Activated CD4-positive, CD25-positive, alpha-beta regulatory T cell treated with anti-CD3 and anti-CD28 coated beads, Interleukin-2, amount 50 U/mL, for 72 hours (primary cell): ENCODE measurements at places on chromosomes 12 and 14.
A peak's percentile ranks its signal among the peaks of the same experiment; 100 is the strongest.

DNA sequence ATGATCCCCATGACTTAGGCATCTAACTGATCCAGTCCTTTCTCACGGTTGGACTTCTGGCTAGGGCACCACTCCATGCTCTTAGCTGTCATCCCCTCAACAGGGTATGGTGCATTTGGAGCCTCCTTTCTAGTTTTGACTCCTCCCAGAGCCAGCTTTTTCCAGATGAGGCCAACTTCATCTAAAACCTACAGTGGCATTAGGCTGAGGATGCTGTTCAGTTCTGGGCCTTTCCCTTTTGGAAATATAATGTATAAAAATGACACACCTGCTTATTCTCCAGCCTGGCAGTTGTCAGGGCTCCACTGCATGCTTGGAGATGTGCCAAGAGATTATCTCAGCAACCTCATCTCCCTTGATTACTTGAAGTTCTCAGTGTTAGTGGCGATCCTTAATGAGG lies 239.7 kb downstream of the EMP1 start:
- no peak for DNase-seq

DNA sequence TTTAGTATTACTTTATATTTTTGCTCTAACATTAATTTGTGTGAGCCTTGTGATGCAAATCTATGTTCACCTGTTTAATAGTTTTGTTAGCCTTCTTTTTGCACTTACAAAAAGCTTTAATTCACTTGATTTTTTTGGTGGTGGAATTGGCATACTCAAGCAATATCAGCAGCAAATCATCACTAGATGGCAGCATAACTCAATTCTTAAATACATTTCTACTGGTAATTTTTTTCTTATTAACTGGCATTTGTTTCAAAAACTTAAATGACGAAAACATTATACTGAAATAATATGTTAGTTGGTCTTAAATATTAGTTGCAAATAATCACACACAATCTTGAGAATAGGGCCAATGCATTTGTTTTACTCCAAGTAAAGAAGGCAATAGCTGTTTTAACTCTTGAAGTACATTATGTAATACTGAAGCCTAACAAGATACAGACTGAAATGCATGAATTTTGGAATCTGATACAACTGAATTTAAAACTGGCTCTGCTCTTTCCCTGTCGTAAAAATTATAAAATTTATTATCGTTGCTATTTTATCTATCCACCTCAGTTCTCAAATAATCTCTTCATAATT lies 151.5 kb downstream of the ATXN7L3B start:
- no peak for DNase-seq

DNA sequence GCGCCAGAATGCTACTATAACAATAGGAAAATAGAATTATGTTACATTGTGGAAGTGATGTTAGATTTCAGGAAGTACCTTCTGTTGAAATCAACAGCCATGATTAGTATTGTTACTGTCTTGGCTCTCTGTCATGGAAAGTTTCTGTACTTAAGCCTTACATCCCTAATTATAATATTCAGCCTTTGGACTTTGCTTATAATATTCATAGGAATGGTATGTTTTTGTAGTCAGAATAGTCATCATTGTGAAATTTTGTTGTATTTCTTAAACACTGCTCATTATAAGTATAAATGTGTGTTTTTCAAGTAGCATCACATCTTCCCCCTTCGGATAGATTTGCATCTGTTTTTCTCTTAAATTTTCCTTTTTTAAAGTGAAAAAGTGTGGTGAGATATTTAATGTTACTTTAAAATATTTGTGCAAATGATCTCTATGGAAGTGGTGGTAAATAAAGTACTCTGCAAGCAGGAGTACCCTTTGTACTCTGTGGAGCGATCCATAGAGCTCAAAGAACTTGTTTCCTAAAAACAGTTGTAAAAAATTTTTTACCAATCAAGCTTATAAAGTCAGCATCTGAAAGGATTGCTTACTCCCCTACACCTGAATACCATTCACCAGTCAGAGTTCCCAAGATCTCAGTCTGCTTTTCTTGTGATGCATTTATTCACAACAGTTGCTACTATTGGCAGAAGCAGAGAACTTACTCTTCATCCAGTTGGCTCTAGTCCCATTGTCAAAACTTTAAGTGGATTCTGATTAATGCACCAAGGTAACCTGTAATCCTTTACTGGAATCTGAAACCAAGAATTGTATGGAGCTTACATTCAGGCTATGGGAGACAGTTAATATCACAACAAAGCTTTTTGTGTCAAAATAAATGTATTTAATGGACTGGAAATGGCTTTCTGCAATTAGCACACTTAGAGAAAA lies 87.8 kb downstream of the RIC8B start:
- no peak for DNase-seq

DNA sequence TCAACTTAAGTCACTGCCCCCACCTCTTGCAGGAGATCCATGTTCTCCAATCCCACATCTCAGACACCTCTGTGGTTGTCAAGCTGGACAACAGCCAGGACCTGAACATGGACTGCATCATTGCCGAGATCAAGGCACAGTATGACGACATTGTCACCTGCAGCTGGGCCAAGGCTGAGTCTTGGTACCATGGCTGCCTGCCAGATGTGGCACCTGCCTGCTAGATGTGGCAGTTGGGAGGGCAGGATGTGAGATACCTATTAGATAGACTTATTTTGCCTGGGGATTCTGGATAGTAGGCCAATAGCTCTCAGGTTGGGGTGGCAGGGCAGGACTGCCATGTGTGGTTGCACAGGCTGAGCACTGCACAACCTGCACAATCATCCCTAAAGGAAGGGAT lies 7.9 kb upstream of the KRT86 start:
- DNase-seq: no peak

GRCh38 chr12:124390442-124391097 lies 95.7 kb downstream of the RFLNA start:
- no peak for DNase-seq

DNA sequence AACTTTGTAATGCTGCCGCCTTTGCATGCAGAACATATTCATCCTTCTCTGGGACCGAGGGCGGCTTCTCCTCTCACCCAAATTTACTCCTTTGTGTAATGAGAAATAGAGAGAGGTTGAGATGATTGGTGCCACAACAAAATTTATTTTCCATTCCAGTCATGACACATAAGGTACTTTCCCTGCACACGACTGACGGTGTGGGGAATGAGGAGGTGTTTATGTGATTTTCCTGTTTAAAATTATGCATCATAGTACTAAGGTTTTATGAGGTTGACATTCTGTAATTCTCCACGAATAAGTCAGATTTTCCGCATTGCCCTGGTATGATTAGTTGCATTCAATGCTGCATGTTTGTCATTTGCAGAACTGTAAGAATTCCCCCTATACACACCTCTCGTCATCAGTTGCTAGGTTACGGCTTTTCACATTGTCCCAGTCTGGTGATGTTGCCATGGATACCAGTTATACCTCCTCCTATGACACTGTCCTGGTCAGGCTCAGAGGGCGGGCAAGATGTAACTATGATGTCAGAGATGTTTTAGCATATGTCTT lies 23.1 kb downstream of the BICDL1 start:
- DNase-seq: peak; percentile 59

GRCh38 chr12:65999564-66000280 lies 130.8 kb downstream of the LLPH start:
- no peak for DNase-seq

- DNase-seq: no peak
These were observed 16.8 kb upstream of the SDR39U1 start for GRCh38 chr14:24459331-24459730.

DNA sequence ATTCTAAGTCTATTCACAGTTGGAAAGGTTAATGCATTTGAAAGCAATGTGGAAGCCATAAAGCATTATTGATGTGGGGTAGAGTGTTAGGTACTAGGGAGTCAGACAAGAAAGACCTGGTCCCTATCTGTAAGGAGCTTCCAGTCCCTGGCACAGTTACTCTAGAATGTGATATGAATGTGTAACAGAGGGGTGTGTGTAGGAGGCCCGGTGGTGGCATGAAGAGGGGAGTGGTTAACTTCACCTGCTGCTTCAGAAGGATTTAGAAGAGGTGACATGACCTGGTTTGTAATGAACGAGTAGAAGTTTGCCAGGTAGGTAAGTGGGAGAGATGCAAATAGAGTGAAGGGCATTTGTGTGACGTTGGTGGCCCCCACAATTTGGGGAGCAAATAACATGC lies 15.1 kb upstream of the GALNT6 start:
- DNase-seq: no peak

DNA sequence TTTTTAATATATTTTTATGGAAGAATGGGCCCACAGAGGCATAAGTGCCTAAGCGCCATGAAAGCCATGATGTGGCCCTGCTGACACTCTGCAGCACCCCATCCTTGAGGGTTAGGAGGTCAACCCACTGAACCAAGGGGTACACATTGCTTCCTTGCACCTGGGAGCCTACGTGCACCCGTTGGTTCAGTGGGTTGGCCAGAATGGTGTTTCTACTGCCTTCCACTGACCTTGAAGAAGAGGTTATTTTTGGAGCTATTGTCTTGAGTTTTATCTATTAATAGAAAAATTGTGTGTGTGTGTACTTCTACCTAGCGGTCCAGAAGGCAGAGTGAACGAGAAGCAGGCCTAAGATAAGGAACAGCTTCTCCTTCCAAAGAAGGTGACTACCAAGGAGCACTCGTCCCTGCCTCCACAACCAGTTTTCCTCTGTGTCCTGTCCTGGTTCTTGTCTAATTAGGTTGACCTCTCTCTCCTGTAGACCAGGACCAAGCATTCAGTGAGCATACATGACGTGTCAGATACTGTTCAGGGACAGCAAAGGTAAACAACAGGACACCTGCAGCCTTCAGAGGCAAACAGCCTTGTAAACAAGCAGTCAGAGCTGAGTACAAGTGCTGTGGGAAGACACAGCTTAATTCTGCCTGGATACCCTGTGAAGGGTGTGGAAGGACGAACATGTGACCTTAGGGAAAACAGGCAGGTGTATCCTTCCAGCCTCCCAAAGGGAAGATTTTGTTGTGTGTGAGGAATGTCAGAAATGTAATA lies 30.4 kb upstream of the PLEK2 start:
- no peak for DNase-seq

- DNase-seq: no peak
These were observed 26.9 kb upstream of the FERMT2 start for GRCh38 chr14:52977798-52978197.

DNA sequence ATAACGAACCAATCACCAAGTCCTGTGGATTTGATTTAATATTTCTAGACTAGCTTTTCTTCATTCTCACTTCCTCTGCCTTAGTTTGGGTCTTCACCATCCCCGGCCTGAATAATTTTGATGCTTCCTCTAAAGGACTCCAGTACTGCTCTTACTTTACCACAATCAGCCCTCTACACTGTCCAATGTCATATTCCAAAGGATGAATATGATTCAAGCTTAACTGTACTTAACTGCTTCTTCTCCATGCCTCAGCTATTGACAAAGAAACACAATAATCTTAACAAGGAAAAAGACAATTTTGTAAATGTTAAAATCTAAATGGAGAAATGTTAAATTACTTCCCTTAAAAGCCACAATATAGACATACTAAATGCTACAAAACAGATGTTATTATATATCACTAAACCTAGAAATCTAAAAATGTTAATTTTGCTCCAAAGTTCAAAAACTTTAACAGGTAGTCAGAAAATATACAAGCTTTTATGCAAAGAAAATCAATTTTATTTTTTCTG lies 70.2 kb downstream of the STXBP6 start:
- DNase-seq: no peak

GRCh38 chr14:59395672-59396071 lies 69.5 kb downstream of the GPR135 start:
- no peak for DNase-seq

DNA sequence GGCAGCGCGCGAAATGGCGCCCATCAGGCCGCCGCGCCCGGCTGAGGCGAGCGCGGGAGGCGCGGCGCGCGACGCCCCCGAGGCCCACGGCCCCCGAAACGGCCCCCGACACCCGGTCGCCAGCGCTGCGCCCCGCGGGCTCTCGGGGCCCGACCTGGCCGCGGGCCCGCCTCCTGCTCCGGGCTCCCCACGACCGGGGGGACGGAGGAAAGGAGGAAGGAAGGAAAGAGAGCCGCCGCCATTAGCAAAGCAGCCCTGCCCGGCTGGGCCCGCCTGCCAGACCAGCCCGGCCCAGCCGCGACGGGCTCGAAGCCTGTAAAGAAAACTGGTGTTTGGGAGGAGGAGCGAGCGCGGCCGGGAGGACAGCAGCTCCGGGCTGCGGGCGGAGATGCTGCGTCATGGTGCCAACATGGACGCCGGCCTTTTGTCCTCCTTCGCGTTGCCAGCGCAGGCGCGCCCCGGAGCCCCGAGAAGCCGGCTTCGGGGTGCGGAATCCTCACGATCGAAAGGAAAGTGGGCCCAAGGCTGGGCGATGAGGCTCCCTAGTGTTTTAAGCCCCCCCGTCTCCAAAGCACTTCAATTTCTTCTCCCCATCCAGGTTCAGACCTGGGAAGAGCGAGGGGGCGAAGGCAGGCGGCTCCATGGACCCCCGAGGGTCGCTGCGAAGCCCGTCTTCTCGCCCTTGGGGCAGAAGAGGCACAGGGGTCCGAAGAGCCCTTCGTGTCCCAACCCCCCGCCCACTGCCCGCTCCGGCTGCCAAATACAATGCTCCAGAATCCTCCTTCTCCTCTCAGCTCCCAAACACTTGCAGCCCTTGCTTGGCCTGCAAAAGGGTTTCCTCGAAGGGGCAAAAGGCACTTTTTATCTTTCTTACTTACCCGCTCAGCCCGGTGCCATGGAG lies 2.9 kb upstream of the SETD1B start:
- DNase-seq: peak; percentile 79

DNA sequence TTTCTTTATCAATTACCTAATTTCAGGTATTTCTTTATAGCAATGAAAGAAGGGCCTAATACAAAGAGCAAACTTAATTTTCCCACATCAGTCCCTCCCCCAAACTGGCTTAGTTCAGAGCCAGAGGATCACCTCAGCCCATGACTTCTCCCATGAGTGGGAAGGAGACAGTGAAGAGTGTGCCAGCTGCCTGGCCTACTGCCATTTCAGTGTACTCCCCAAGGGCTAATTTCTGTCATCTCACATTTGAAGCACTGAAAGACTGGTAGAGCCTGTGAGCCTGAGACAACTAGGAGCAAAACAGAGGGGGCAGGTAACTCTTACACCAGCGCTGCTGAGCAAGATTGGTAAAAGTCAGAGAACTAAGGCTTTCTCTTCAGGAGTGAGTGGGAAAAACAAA lies 29.1 kb upstream of the ADAM20 start:
- DNase-seq: no peak

DNA sequence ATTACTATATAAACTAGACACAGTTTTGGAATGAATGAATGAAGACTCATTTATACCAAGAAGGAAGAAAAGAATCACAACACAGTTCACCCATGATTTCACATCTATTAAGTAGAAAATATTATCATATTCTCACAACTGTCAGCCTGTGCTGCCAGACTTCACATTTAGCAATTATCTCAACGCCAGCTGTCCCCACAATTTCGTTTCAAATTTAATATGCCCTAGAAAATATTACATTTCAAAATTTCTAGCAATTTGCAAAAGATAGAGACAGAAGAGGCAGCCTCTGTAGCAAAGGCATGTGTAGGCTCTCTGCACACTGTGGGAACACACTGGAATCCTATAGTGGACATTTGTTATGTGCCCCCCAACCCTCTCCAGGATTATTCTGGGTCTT lies 83.6 kb downstream of the ANKS1B start:
- no peak for DNase-seq

GRCh38 chr14:105497671-105498429 lies 6.8 kb downstream of the TEDC1 start:
- no peak for DNase-seq

GRCh38 chr12:51441583-51441982 lies 17.0 kb downstream of the SLC4A8 start:
- no peak for DNase-seq
